ENCODE measurements at places on chromosomes 5 and 9.
A peak's percentile ranks its signal among the peaks of the same experiment; 100 is the strongest.

- DNase-seq, result peak; percentile 25
Observed at GRCh38 chr5:95283761-95284571, 928 bp downstream of the MCTP1 start.

GRCh38 chr5:153067869-153068268 is 422.6 kb upstream of the GRIA1 start:
- DNase-seq, result no peak

GRCh38 chr9:19650312-19650711 is 138.5 kb downstream of the SLC24A2 start:
- DNase-seq, result no peak

GRCh38 chr9:99475401-99476065 is 253.5 kb downstream of the SEC61B start:
- DNase-seq, result no peak

DNA sequence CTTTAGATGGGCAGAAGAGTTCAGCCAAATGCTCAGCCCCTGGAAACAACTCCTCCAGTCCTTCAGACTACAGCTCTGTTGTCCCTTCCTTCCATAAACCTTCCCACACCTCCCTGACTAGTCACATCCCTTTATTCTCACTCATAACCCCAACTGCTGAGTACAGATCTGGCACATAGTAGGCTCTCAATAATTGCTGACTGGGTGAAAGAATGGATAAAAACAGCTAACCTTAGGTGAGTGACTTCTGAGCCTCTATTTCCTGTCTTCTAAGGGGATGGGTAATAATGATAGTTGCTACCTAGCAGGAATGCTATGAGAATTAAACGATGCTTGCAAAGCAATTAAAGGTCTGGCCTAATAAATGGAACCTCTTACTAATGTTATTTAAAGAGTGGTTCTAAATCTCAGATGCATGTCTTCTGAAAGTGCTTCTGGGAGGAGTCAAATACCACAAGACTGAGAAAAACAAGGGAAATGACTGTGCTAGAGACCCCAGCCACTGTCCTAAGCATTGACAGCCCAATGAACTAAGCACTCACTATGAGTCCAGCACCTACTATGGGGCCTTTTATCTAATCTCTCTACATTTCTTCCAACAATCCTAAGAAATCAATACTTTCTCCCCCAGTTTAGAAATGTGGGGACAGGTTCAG is 2.5 kb upstream of the NR6A1 start:
- DNase-seq, result no peak

- DNase-seq, result peak; percentile 88
Observed at GRCh38 chr9:2620919-2621721, 467 bp upstream of the VLDLR start.

- DNase-seq, result no peak
Observed at GRCh38 chr9:75168270-75169178, 80.2 kb downstream of the OSTF1 start.

- DNase-seq, result peak; percentile 57
Observed at GRCh38 chr9:34633851-34634550, 3.6 kb downstream of the SIGMAR1 start.

DNA sequence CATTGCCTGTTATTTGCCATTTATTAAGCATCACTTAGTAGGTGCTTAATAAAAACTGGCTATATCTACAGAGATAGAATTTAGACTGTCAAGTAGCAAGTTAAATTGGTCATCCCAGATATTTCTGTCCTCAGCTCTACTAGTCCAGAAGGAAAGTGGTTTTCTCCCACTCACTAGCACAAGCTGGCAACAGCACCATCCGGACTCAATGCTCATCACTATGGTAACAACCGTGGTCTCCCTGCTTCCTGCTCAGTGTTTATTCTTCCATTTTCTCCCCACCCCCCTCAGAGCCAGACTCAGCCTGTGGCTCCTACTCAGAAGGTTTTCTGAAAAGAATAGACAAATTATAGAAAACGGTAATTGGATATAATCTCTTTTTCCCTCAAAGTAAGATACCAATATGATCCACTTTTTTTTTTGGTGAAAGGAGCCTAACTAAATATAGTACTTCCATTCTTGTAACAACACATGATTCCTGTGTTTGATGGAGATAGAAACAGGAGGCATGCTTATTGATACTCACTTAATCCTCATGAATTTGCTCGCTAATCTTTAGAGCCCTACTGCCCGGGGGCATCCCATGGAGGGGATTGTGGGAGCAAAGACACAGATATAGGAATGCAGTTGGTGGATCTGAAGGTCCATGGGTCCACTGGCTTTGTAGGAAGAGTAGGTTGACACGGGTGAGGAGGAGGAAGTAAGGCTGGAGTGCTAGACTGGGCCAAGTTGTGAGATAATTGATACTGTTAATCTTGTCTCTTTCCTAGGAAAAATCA is 191.4 kb downstream of the MAN2A1 start:
- DNase-seq, result peak; percentile 44

- DNase-seq, result no peak
Observed at GRCh38 chr5:54589786-54590185, 72.2 kb downstream of the SNX18 start.

DNA sequence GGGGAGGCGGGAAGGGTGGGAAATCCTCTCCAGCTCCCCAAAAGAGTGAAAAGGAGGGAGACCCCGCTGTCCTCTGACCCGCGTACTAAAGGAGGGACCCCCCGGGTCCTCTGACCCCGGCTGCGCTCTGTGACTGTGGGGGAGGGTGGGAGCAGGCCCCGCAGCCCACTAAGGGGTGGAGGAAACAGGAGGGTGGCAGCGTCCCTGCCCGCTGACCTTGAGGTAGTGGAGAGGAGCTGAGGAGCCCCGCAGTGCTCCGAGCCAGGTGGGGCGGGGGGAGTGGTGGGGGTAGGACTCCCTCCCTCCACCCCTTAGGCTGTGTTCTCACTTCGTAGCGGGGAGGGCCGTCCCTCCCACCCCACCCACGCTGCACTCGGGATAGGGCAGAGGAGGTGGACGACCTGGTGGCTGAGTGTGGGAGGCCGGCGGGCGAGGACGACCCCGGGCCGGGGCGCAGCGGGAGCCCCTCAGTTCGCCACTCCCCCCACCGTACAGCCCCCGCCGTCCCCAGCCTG is 449 bp upstream of the ADCY2 start:
- DNase-seq, result no peak

GRCh38 chr5:181261320-181262049 is 542 bp upstream of the TRIM52 start:
- no peak for DNase-seq
